ENCODE measurements at places on chromosomes 3 and 15.

DNA sequence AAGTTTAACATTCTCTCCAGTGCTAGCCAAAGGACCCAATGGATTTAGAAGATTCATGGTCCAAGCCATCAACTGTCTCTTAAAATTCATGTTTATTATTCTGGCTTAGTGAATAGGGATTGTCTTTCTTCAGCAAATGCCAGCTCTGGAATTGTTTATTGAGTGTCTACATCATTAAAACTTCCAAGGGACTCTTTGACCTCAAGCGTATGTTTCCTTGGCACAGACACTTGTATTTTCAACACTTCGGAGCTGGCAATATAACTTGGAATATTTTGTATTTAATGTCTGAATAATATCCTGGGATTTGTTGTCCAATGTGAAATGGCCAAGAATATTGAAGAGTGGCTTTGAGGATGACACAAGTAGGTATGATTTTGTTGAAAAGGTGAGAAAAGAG is 204.2 kb downstream of the EPHA3 start:
- DNase-seq = no peak

DNA sequence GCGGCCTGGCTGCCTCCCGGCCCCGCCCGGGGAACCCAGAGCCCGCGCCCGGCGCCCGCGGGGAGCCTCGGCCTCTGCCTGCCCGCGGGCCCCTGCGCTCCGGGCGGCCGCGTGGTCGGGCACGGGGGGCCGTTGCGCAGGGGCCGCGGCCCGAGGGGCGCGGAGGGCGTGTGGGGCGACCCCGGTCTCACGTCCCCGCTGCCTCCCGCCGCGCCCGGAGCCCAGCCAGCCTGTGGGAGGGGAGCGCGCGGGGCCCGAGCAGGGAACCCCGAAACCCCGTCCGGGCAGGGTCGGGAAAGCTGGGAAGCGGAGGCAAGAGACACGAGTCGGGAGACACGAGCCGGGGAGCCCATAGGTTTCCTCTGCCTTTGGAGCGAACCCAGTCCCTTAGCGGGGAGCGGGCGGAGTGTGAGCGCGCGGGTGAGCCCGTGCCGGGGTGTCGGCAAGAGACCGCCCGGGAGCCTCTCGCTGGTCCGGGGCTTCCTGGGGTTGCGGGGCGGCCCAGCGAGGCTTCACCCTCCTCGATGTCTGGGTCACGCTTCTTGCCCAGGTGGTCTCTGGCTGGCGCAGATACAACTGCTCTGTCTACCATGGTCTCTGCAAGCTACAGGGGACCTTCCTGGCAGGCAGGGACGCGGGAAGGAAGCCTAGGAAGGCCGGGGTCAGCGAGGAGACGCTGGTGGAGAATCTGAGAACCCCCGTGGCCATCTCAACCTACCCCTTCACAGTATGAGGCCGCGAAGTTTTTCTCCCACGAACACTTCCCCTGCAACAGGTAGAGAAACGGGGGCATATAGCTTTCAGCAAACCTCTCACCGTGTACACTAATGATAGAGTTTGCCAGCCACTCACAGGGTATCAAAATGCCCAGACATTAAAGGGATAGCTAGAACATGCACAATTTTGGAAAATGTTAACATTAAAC is 586 bp downstream of the LRRK1 start:
- no peak for DNase-seq

DNA sequence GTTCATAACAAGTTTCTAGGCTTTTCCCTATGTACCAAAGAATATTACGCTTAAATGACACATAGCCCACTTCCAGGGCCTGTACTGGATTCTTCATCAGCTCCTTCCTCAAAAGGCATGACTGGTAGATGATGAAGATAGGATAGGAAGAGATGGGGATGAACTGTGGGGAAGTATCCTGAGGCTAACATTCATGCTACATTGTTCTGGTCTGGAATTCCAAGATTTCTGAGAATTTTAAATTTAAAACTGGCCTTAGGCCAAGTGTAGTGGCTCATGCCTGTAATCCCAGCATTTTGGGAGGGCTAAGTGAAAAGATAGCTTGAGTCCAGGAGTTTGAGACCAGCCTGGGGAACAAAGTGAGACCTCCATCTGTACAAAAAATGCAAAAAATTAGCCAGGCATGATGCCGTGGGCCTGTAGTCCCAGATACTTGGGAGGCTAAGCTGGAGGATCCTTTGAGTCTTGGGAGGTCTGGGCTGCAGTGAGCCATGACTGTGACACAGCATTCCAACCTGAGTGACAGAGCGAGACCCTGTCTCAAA is 160.1 kb upstream of the PLAAT1 start:
- DNase-seq = no peak

DNA sequence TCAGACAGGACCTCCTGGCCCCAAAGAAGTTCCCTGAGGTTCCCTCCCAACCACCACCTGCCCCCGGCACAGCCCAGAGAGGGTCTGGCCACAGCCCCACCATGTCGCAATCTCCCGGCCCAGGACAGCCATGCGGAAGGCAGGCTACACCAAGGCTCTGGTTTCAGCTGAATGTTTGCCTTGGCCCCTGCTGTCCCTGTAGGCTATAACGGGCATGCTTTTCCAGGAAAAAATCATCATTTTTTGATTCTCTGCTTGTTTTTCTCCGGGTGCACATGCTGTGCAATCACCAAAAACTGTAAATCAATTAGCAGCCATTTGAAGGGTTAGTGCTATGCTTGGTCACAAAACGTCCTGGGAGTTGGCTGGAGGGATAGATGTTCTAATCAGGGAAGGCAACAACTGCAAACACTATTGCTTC is 142.7 kb upstream of the IGF1R start:
- DNase-seq = no peak

GRCh38 chr3:89057398-89057797 is 50.0 kb upstream of the EPHA3 start:
- no peak for DNase-seq

DNA sequence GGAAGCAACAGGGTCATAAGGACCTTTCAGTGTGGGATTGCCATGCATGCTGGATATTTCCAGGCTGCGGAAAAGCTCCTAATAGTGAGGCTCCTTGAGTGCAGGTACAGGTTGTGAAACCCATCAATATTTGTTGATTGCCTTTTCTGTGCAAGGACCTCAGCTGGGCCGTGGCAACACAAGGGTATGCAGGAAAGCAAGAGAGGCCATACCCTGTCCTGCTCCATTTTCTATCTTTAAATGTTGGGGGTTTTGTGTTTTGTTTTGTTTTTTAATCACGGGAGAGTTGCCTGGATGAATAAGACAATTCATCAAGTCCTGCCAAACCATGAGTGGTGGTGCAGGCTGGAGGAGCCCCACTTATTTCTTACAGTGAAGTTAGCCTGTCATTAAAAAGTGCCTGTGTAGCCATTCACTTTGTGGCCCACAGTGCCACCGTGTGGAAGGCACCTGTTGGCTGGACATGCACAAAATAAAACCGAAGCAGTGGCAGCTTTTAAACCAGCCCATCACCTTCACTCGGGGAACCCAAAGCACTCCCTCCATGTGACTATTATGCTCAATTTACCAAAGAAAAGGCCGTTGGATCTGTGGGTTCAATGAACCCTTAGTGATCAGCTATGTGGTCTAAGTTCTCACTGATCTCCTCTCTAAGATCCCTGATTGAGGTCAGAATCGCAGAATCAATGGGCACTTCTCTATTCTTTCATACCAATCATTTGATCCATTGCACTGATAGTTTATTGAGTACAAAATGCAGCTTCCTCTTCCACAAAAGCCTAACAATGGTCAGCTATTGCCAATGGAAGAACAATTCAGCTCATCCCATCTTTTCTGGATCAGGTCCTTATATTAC is 42.2 kb downstream of the CLDN18 start:
- no peak for DNase-seq

DNA sequence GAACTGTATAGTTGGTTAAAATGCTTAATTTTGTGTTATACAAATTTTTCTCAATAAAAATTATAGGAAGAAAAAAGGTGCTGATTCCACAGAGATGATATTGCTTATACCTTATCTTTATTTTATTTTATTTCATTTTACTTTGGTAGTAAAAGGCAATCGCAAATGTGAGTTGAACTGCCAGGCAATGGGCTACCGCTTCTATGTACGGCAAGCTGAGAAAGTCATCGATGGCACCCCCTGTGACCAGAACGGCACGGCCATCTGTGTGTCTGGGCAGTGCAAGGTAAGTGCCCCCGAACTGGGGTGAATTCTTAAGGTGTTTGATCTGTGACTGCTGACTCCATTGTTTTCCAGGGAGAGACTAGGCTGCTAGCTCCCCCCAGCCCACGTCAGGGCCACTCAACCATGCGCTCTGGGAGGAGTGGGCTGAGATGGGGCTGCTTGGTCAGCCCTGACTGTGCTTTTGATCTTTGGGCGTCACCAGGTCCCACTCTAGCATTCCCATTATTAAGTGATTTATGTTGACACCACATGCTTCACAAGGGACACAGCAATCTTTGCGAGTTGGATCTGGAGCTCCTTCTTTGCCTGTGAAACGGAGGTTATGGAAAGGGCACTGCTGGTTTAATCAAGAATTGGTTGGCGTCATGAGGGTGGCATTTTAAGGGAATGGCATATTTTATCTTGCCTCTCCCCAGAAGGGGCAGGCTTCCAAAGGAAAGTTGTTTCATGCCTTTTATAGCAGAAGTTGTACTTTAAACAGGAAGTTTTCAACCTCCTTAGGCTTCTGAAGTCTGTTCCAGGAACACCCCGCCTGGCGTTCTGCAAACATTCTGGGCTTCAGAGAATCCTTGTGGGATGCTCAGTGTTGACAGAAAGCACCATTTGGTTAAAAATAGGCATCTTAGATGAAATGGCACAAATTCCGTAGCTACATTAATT is 296.5 kb downstream of the THSD4 start:
- no peak for DNase-seq

- no peak for DNase-seq
Observed at GRCh38 chr3:162569314-162569713, 1072.7 kb downstream of the OTOL1 start.

DNA sequence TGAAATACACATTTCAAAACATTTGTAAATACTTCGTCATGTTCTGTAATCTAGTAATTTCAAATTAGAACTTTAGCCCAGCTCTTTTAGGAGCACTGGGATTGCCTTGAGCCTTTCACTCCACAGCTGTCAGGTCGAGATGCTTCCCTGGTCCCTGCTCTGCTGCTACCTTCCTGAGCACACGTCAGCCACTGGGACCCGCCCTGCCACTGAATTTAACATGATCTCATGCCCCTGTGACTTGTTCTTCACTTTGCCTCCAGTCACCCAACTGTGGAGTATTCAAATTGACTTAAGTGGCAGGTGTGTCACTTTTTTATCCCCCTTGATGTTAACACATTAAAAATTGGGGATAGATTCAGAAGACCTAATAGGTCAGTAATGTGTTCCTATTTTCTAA is 3.3 kb downstream of the ARRDC4 start:
- no peak for DNase-seq

DNA sequence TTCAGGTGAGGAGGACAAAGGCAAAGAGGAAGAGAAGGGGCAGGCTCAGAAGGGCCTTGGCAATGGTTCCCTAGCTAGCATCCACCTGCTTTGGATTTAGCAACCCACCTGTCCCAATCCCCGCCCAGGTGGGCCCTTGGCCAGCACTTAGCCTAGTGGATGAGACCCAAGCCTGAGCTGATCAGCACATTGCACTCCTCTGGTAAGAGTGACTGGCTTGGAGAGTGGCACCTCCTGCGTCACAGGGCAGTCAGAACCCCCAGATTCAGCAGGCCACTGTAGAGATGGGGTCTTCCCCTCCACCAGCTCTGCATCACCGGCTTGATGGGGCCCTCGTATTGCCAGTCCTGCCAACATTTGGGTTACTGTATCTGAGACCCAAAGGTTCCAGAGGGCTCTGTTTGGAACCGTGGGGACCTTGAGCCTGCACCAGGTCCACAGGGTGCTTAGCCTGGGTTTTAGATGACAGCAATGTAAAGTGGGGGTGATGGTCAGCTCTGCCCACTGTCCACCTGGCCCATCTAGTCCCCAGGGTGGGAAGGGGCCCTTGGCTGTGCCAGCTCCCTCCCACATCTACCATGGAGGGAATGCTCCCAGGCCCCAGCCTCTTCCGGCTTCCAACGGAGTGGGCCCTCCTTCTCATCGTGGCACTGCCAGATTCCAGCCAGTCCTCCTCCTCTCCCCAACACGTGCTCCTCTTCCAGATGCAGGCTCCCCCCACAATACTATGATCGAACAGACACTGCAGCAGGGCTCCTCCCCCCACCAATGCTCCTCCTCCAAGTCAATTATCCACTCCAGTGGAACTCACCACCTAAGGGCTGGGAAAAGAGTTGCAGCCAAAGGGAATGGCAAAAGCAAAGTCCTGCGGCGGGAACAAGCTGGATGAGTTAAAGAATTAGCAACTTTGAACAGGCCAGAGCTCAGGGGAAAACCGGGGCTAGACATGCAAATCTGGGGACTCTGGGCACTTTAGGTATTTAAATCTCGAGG is 45.7 kb downstream of the LHFPL4 start:
- no peak for DNase-seq

DNA sequence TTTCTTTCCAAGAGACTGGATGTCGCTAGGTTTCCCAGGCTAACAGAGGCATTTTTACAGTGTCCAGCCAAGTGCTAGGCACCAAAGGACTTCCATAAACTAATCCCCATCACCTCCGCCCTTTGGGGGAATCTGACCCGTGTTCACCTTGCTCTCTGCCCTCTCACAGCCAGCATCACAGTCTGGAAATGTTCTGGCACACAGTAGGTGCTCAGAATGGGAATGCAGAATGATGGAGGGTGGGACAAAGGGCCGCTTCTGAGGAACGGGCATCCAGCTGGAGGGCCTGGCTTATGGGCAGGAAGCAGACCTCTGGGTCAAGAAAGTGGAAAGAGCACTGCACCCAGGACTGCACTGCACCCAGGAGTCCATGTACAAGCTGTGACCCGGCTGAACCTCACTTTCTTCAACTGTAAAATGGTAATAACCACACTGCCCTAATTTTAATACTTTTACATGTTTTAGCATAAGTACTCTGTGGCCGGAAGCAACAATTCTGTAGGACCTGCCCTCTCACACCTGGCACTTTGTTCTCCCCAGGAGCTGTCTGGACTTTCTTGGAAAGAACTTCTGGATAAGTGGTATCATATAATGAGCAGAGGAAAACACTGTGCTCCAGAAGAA is 901 bp upstream of the NMB start:
- no peak for DNase-seq
